ENCODE measurements at places on chromosomes 11 and 22.

DNA sequence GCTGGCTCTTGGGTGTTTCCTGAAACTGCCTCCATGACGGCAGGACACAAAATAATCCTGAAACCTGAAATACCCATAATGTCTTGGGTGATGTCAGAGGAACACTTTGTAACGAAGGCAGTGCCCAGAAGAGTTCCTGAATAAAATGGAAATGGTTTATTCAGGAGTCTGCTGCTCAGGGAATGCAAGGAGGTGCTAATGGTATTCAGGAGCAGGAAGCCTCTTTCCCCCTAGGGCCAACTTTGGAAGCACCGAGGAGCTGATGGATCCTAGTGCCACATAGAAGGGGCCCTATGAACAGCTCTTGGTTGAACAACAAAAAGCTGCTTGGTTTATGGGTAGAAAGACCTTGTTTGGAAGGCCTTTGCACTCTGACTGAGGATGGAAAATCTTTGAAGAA lies 15.5 kb downstream of the TREH start:
- no peak for DNase-seq

DNA sequence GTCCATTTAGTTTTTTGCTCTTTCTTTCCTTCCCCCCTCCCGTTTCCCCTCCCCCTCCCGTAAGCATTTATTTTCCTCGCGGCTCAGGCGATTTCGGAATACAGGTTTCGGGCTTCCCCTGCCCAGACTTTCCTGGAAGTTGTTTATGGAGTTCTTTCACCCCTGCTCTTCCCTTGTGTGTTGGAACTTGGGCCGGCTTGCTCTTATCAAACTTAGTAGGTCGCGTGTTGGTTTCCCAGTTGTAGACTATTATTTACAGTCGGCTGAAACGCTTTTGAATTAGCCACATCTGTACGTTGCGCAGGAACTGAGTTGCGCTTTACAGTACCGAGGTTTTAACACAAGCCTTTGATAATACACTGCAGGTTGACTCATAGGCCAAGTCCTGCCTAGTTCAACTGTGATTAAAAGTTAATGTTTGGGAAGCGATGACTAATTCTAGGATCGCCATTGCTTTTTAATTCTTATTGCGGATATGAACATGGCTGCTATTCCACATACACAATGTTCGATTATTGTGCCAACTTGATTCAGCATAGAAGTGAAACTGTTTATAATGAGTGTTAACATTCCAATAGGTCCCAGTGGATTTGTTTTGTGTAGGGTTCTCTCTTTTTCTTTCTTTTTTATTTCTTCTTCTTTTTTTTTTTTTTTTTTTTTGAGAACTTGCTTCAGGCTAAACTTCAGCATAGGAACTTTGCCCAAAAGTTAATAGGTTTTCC lies 1.7 kb downstream of the YAP1 start:
- DNase-seq = no peak

GRCh38 chr11:62108017-62108750 lies 15.6 kb upstream of the INCENP start:
- DNase-seq = no peak

DNA sequence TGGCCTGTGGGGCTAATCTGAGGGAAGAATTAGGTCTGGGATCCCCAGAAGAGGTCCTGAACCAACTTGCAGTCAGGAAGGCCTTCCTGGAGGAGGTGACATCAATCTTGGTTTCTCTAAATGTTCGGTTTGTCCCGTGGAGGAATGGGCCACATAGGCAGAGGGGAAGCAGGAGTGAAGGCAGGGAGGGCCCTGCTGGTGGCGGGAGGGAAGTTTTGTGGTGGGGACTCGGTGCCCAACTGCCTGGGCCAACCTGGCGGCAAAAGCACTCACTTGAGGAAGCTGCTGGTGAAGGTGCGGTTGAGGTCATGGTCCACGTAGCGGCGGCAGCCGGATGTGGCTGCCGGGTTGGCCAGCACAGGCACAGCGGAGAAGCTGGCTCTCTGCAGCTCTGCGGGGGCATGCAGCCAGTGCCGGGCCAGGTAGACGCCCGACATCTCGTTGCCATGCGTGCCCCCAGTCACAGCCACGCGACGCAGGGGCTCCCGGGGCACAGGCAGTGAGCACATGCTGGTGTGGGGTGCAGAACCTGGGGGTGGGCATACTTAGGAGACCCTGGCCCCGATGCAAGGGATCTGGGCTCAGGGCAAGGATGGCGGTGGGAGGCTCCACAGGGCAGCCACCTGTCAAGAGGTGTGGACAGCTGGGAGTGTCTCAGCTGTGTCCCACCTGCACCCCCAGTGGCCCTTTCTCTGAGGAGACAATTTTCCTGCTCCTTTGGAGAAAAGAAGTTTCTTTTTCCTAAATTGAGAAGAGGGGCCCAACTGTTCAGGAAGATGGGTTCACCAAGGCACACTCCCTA lies 3.8 kb downstream of the ACY3 start:
- DNase-seq = no peak

- DNase-seq = no peak
Measured at GRCh38 chr22:17606496-17606895, 22.1 kb downstream of the ATP6V1E1 start.

GRCh38 chr11:88629496-88629895 lies 292.0 kb upstream of the CTSC start:
- DNase-seq = no peak

- no peak for DNase-seq
Measured at GRCh38 chr11:134893810-134894685, 482.0 kb upstream of the B3GAT1 start.

DNA sequence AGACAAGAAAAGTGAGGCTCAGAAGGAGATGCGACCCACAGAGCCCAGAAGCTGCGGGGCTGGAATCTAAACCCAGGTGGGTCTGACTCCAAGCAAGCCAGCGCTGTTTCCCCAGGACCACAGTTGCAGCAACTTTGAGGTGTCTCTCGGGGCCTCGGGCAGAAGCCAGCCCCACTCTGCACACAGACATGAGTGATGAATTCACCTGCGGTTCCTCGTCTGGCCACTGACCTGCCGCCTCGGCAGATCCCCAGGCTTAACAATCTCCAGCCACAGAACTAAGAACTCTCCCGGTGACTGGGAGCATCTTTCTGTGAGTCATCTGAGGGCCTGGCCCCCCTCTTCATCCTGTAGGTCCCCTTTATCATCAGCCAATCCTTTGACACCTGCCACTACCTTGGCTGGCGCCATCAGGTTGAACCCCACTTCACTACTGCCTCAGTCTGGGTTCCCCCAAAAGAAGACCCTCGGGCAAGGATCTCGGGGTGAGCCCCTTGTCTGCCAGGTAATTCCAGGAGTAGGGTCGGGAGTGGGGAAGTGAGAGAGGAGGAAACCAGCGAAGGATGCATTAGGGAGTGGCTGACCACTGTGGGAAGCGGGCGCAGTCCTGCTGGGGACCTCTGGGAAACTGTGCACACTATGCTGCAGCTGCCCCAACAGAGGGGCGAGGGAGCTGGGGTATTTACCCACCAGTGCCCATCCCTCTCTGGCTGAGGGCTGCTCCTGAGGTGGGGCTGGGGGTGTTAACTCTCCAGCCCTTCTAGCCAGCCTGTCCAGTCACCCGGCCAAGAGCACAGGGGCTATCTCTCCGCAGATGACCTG lies 33.0 kb upstream of the MN1 start:
- no peak for DNase-seq

DNA sequence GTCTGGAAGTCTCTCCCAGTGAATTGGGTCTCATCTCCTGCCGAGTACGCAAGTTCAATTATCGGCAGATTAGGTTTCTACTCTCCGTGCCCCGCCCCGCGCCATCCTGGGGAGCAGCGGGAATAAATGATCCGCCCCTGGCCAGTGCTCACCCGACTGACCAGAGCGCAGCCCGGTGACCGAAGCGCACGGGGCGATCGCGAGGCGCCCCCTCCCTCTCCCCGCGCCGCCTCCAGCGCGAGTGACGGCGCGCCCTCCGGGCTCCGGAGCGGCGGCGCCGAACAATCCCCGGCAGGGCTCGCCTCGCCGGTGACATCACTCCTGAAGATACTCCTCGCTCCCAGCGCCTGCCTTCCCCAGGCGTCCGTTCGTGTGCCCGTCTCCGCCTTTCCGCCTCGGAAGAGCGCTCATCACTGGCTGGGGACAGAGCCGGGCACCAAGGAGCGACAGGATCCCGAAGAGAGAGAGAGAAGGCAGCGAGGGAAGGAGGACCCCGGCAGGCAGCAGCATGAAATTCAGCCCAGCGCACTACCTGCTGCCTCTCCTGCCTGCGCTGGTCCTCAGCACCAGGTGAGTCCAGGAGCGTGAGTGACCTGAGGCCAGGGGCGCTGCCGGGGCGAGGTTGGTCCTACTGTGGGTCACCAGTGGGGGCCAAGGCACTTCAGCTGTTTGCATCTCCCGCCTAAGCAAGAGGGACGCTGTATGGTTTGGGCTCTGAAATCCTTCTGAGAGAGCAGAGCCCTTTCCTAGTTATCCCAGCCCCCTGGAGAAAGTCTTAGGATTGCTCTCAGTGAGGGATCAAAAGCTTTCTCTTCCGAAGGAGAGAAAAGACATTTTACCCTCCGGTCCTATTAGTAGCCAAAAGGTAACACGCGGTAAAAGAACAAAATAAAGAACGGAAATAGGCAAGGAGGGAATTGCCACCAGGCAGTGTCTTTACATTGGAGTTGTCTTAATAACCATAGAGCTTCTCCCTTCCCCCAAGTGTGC lies at the start of gene LUZP2:
TSS of gene LUZP2 (plus strand) at position 318 of the 990 bp plus-strand sequence.
- DNase-seq = peak; percentile 22

GRCh38 chr22:47596176-47596690 lies 833.8 kb downstream of the TBC1D22A start:
- DNase-seq = no peak

- DNase-seq = no peak
Measured at GRCh38 chr22:40006641-40007040, 11.9 kb downstream of the FAM83F start.

- DNase-seq = no peak
Measured at GRCh38 chr11:16191868-16192240, 164.5 kb downstream of the SOX6 start.

DNA sequence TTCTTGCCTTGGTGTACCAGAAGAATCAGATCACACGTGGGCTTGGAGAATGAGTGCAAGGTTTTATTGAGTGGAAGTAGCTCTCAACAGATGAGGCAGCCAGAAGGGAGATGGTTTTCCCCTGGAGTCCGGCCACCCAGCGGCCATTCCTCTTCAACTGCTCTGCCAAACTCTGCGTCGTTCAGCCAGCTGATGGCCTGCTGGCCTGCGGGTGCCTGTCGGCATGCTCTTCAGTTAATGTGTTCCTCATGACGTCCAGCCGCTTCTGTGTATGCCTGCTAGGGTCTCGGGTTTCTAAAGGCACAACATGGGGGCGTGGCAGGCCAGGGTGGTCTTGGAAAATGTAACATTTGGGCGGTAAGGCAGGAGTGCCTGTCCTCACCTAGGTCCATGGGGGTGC lies 487.9 kb upstream of the LRRC4C start:
- no peak for DNase-seq

DNA sequence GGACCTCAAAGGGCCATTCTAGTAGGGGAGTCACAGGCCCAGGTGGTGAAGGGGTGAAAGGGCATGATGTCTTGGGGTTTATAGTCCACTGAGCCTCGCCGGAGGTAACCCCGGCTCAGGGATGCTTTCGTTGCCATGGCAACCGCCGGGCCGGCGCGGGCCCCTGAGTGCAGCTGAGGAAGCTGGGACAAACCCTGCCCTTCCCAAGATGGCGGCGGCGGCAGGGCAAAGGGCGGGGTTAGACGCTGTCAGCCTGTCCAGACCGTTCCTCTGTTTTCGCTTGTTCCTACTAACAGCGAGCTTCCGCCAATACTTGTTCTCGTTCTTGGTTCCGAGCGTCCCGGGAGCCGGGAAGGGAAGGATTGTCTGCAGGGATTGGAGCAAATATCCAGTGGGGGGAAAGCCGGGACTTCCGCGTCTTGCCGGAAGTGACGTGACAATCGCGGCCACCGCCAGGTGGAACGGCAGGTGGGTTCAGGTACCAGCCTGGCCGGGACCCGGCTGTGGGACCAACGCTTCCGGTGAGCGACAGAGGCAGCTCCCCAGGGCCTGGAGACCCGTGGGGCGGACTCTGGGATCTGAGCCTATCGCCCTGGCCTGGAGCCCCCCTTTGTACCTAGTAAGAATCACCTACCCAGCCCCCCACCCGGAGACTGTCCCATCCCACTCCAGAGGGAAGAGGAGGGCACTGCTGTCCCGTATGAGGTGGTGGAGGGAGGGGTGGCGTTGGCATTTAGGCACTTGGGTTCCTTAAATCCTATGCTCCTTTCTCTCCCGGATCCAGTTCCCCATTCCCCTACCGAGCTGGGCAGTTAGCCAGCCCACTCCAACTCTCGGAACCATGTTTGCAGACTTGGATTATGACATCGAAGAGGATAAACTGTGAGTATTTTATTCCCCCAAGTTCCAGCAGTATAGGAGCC lies at the start of gene PICK1:
TSS of gene PICK1 (plus strand) at position 436 of the 923 bp plus-strand sequence. CDS start at position 842, 406 bp downstream.
- peak; percentile 31 for DNase-seq

DNA sequence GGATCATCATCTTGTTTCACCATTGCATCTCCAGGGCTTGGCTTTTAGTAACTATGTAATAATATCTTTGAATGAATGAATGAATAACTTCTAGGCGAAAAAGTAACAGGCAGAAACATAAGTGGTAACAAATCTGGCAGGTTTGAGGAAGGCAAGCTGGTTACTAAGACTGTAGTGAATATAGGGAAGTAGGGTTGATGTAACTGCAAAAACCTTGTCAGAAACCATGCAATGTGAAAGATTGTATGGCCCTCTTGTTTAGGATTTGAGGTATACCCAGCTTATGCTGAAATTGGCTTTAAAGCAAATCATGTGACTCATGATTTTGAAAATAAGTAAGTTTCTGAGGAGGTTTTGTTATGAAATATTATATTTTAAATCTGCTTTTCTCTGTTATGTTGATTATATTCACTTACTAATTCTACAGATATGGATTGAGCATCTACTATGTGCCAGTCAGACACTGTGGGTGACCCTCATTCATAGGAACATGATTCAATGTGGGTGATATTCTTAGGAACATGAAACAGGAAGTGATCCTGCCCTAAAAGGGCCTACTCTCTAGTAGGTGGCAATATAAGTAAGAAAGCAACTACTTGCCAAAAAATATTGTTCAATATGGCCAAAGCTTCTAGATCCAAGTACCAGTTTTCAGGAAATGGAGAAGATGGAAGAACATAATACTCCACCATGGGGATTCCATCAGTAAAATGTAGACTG lies 115.5 kb upstream of the CCDC90B start:
- no peak for DNase-seq

GRCh38 chr11:93403930-93404329 lies 73.4 kb downstream of the DEUP1 start:
- no peak for DNase-seq

DNA sequence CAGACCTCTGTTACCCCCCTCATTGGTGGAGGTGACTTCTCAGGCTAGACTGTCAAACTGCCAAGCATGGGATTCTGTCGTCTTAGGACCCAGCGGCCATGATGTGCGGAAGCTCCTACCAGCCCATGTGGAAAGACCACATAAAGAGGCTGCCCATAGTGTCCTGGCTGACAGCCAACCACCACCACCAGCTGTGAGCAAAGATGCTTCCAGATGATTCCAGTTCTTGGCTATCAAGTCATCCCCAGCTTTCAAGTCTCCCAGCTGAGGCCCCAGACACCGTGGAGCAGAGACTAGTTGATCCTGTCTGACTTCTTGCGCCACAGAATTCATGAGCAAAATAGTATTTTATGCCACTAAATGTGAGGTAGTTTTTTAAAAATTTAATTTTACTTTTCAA lies 32.9 kb downstream of the SCUBE1 start:
- DNase-seq = no peak
